ENCODE measurements at places on chromosomes 7 and 10.

GRCh38 chr7:29457565-29458011 is 106.0 kb upstream of the PRR15 start:
- no peak for DNase-seq

- DNase-seq: no peak
Measured at GRCh38 chr7:46589286-46589685, 668.2 kb upstream of the IGFBP3 start.

GRCh38 chr7:138895679-138896078 is 85.5 kb downstream of the KIAA1549 start:
- no peak for DNase-seq

- no peak for DNase-seq
Measured at GRCh38 chr7:93337052-93337451, 104.9 kb downstream of the VPS50 start.

DNA sequence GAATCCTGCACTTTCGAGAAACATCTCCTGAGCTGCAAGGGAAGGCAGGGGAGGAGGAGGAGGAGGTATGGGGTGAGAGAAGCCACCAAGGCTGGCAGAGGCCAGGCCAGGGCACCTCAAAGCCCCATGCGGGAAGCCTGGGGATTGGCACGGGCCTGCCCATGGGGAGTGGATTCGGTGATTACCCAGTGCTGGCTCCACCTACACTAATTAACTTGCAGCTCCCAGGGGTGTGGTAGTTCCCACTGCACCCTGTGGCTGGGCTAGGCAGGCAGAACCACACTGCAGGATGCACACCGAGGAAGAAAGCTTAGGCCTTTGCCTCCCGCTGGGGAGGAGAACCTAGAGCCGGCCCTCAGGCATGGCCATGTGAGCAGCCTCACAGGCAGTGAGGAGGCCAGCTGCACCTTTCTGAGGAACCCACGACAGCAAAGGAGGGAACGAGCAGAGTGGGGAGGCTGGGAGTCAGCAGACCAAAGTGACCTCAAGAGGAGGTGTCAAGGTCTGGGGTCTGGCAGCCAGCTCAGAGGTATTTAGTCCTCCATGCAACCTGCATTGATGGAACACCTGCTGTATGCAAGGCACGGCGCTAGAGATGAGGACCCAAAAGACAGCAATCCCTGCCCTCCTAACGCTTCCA is 27.2 kb downstream of the GRID1 start:
- no peak for DNase-seq

- DNase-seq: no peak
Measured at GRCh38 chr7:105011141-105011830, 2.7 kb upstream of the KMT2E start.

DNA sequence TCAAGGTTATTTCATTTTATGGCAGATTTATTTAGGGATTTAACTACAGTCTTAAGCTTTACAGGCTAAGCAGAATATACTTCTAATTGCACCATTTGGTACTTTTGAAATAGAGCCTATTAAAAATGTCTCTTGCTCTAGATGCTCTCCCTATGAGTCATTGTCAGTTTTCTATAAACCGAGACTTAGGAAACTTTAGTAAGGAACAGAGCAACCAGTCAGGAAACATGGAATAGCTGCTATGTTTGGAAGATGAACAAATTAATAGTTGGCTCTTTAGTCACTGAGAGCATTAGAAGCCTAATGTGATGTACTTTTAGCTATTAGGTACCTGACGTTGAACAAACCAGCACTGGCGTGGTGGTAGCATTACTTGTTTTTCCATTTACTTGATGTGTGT is 35.3 kb downstream of the INPP5F start:
- DNase-seq: no peak

DNA sequence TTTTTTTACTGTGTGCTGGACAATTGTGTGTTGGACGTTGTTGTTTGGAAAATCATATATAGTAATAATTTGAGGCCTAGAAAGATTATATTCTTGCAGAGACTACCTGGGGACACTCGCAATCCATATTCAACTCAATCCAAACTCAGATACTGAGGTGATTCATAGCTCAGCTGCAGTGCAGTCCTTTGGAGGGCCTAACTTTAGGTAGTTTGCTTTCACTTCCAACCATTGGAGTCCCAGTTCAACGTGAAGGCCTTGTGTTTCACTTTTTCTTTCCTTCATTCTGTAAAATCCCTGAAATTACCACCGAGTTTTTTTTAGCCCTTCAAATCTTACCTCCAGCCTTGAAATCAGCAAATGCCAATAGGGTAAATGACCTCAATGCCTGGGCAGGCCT is 32.3 kb downstream of the ATRNL1 start:
- no peak for DNase-seq

DNA sequence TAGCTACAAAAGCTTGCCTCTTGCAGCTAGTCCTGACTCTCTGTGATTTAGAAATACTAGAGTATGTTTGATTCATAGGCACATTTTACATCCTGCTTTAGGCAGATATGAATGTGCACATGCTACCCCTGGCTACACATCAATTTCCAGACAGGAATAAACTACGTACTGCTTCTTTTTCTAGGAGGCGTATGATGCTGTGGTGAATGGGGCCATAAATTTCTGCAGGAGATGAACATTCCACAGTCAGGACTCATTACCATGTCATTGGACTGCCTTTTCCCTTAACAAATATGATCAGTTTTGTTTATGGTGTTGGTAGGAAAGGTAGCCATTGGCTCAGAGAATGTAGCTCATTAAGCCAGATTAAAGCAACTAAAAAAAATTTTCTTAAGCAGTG is 50.1 kb upstream of the IFRD1 start:
- no peak for DNase-seq

GRCh38 chr7:5603241-5604140 is 178.0 kb downstream of the RNF216 start:
- DNase-seq: no peak

GRCh38 chr10:132021504-132022143 is 39.9 kb upstream of the BNIP3 start:
- no peak for DNase-seq
